Stimulated activated CD4-positive, alpha-beta T cell treated with anti-CD3 and anti-CD28 coated beads, TNF-alpha, amount 100 ng/mL, for 24 hours (primary cell): ENCODE measurements at places on chromosomes 2 and 18.

- no peak for DNase-seq
These were observed 21.8 kb upstream of the GRB14 start for GRCh38 chr2:164642946-164643555.

DNA sequence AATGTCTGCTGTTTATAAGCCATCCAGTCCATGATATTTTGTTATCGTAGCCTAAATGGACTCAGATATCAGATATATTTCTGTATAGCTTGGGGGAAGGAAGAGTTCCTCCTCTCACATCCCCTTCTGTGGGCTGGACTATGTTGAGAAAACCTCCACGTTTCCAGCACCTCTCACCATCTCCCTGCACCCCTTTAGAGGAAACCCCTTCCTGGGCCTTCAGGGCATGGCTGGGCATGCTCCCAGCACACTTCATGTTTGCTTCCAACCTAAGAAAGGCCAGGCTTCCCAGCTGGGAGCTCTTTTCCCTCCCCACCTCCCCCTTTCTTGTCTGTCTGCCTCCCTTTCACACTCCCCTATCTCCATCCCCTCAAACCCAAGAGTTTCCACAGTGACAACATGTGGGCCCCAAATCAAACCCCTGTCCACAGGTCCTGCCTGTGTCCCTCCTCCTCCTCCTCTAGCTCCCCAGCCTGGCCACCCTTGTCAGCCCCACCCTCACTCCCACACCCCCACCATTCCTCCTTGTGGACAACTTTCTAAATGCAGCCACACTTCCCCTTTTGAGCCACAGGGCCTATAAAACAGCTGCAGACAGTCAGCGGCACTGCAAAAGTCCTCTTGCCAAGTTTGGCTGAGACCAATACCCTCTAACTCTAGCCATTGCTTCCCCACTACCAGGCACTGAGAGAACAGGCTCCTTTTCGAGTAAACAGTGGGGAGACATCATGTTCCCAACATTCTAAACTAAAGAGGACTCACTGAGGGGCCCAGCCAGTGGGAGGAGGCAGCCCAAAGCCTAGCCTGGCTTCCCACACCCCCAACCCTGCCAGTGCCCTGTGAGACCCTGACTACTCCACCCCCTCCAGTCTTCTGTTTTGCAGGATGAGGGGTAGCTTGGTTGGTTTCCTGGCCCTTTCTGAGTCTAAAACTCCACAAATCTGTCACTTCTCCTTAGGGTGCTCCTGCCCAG is 120.5 kb downstream of the ZFP36L2 start:
- no peak for DNase-seq

DNA sequence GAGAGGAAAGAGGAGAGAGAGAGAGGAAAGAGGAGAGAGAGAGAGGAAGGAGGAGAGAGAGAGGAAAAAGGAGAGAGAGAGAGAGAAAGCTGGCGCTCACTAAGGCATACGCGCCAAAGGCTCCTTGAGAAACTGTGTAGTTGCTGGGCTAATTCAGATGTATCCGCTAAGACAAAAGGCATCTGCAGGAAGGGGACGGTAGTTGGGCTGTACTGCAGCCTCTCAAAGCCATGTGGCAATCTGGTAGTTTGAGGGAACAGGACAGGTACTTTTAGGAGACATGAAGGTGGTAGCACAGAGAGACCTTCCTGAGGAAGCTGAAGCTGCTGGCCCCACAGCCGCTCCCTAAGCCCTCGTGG is 31.6 kb downstream of the THNSL2 start:
- DNase-seq, result no peak

DNA sequence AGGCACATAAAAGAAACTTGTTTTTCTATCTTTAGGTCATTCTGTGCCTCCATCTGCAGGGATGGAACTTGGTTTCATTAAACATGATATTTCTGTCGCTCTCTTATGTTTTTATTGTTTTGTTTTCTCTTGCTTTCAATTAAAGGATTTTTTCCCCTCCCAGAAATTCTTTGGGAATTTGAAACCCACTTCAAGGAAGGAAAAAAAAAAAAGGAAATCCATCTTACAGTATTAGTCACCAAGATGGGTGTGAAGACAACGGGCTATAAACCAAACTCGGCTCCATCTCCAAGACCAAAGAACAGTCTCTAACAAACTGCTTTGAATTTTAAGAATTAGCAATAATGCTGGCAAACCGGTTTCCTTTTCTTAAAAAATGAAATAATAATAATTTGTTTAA is 244.1 kb downstream of the BCL11A start:
- no peak for DNase-seq

GRCh38 chr2:181614874-181615638 is 41.8 kb downstream of the CERKL start:
- no peak for DNase-seq

DNA sequence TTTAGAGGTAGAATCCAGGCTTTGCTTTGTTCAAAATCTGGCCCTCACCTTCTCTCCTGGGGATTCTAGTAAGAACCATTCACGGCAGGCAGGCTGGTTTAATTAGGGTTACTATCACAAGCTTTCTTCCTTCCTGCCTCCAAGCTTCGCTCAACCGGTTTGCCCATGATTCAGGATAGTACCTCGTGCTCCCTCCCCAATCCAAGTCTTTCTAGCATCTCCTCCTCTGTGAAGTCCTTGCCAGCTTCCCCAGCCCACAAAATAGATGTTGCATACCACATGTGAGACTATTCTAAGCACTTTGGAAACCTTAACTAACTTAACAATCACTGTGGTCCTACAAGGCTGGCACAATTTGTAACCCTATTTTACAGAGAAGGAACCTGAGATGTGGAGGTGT is 135.1 kb downstream of the SOCS6 start:
- no peak for DNase-seq
